ENCODE measurements at places on chromosomes 5 and 9. TPM values are rescaled to one million over a fixed set of nuclear protein-coding genes. Genes with fewer than 3 reads are reported as not detected.

The PCDHGA7 gene
- 1.6 TPM for total RNA-seq

The BHMT gene
- total RNA-seq = 0.36 TPM

The BARHL1 gene
- not detected for total RNA-seq

The PTPA gene
- total RNA-seq = 121 TPM

The TXNDC8 gene
- not detected for total RNA-seq

The ADAMTSL1 gene
- total RNA-seq = 1.5 TPM

The LHFPL2 gene
- total RNA-seq = 3.7 TPM

The SEMA5A gene
- 5.5 TPM for total RNA-seq

DNA sequence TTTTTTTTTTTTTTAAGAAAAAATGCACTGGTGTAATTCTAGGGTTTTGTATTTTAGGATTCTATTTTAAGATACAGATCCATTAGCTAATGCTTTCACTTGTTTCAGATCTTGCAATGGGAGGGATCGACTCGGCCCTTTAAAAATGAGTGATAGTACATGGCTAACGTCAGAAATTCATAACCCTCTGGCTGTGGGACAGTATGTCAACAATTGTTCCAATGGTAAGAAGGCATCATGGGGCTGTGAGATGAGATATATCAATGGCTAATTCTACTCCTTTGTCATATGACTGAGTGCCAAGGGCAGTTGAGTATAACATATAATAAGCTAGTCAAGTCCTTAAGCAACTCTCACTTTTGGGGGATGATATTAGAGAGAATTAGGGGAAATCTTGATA, 4.4 kb downstream of the SETD9 start:
- ATAC-seq = no peak

DNA sequence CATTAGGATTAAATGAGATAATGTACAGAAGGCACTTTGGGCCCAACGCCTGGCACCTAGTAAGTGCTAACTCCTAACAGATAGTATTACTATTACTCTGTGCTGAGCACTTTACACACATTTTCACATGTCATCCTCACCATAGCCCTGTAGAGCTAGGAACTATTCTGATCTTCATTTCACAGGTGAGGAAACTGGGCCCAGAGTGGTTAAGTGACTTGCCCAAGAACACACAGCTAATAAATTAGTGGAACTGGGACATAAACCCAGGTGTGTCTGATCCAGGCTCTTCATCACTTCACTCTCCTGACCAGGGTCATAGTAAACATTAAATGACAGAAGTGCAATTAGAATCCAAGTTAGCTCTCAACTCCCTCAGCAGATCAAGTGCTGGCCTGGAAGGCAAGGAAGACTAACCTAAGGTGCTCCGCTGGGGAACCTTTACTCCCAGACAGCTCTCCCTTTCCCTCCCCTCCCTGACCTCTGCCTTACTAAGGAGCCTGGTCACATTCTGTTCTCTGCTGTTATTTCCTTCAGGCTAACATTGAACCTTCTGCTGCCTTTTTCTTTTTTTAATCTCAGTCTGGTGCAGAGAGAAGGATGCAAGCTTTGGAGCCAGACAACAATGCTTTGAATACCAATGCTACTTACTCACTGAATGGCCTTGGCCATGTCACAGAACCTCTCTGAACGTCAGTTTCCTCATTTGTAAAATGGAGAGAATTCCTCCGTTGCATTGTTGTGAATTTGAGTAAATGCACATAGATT, 4.1 kb upstream of the ADRA1B start:
- ATAC-seq = peak; percentile 12

DNA sequence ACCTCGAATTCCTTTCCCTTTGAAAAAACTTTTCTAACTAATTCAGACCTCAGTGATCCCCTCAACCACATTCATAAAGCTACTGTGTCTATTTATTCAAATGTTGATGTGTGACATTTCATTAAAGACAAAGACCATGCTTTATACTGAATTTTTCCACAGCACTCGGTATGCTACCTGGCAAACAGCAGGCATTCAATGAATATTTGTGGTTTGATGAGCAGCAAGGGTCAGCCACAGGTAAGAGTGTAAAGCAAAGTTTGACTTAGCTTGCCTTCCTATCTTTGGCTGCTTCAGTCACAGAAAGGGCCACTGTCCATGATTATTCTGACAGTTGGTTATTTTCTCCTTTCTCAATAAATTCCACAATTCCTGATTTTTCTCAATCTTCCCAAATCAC, 5.1 kb upstream of the CDC42SE2 start:
- no peak for ATAC-seq

- ATAC-seq = peak; percentile 93
Observed at GRCh38 chr5:52799983-52800393, 12.3 kb downstream of the ITGA1 start.

GRCh38 chr5:78610163-78610583, 38.4 kb downstream of the LHFPL2 start:
- ATAC-seq = no peak

GRCh38 chr5:137186759-137187461, 312.2 kb downstream of the SPOCK1 start:
- ATAC-seq = no peak

DNA sequence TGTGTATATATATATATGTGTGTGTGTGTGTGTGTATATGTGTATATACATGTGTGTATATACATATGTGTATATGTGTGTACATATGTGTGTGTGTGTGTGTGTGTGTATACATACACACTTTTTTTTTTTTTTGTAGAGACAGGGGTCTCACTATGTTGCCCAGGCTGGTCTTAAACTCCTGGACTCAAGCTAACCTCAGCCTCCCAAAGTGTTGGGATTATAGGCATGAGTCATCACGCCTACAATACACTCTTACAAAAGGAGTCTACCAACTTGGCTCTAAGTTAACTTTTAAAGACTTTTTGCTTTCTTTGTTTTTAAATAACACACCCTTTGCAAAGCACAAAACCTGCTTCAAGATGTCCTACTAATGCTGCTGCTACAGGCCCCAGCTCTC, 2.1 kb downstream of the C9orf78 start:
- ATAC-seq = no peak

DNA sequence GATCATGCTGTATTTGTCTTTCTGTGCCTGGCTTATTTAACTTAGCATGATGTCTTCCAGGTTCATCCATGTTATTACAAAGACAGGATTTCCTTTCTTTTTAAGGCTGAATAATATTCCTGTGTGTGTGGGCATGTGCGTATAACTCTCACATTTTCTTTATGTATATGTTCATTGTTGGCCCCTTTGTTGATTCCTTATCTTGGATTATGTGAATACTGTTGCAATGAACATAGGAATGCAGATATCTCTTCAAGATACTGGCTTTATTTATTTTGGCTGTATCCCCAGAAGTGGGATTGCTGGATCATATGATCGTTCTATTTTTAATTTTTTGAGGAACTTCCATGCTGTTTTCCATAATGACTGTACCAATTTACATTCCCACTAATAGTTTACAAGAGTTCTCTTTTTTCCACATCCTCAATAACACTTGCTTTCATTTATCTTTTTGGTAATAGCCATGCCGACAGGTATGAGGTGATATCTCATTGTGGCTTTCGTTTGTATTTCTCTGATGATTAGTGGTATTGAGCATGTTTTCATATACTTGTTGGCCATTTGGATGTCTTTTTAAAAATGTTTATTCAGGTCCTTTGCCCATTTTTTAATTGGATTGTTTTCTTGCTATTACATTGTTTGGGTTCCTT, 38.0 kb downstream of the CREBRF start:
- no peak for ATAC-seq

DNA sequence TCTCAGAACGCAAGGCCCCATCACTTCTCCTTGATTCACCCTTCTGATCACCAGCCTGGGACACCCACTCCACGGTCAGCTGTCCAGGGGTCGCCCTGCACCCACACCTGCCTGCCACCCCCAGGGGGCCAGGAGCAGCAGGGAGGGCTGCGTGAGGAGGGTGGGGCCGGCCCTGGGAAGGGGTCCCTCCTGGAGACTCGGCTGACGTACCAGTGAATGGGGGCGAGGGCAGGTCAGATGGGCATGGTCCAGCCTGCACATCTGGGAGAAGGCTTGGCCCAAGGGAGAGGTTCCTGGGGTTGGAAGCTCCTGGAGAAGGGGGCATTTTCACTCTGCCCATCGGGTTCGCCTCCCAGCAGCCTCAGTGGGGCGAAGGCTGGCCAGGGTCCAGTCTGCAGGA, 21.8 kb upstream of the SARDH start:
- ATAC-seq = peak; percentile 39

- no peak for ATAC-seq
Observed at GRCh38 chr9:20662156-20662555, 21.9 kb upstream of the FOCAD start.

DNA sequence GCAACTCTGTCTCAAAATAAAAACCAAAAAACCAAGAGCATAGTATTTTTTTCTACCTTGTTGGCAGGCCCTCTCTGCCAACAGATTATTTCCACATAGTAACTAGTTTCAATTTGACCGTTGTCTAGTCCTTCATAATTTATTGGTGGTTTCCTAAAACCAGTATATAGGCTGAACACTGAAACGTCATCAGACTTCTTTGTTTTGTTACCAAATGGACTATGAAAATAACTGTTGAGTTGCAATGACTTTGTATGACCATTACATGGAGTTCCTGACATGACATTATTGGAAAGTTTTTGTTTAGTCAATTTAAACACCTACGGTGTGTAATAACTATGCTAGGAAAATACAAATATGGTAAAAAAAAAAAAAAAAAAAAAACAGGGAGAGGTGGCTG, 1.7 kb downstream of the AGGF1 start:
- no peak for ATAC-seq

DNA sequence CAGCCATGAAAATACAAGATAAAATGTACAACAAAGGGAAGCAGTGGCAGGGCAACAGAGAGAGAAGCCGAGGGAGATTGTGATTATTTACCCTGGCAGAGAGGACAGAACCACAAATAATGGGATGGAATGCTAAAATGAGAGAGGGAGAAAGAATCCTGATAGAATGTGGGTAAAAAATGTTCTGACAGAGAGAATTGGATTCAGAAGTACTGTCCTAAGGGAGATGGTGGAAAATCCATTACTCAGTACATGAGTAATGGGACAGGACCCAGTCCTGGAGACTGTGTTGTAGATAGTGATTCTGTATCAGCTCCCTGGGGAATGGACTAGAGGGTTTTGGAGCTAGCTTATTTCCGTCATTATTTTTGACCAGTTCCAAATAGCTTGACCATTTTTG, 831.5 kb downstream of the MAT2B start:
- ATAC-seq = no peak

DNA sequence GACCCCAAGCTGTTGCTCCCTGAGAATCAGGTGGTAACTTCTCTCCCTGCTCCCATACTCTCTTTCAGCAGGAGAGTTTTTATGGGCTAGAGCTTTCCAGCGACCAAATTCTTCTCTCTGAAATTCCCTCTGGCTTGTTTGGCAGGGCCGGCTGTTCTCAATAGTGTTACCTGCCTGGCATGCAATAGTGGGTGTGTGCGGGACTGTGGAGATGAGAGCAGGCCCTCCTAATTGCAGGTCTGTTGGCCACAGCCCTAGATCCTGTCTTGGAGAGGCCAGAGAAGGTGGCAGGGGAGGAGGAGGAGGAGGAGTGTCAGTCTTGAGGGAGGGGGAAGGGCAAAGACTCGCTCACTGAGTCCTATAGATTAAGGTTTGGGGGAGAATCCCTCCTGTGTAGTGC, 29.5 kb downstream of the AQP7 start:
- no peak for ATAC-seq

DNA sequence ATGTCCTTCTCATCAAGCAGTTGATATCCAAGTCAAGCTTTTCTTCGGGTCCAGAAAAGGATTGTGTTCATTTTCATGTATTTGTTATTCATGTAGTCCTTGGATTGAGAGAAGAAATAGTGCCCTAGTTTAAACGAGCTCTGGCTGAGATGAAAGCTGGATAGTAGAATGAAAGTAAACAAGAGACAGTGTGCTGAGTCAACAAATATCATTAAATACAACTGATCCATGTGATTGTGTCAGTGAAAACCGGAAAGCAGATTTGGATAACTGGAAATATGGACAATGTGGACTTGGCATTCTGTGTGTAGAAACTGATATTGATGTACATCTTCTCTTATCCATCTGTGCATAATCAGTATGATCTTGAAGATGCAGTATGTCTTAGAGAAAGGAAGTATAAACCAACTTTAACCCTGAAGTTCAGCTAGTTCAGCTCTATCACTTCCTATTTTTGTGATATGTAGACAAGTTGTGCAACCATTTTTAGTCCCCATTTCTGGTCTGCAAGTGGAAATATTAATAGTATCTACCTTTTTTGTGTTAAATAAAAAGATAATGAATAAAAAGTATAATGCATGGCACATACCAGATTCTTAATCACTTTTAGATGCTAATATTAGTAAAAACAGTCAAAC, 4.4 kb downstream of the MUSK start:
- no peak for ATAC-seq

GRCh38 chr5:126358525-126358924, 64.7 kb upstream of the GRAMD2B start:
- no peak for ATAC-seq

GRCh38 chr5:38835887-38836286, 9.9 kb upstream of the OSMR start:
- no peak for ATAC-seq

DNA sequence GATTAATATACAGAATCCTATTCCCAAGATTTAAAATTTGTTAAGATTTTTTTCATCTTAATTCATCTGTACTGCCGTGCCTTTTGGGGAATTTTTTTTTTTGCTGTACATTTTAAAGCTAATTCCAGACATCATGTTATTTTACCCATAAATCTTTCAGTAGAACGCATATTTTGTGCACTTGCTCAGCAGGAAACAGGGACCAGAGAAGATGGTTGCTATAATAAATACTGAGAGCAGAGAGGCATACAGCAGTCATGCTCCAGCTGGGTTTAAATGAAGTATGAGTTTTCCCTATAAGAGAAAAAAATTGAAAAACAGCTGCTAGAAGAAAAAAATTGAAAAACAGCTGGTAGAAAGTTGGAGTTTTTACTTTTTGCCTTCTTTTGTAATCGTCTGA, 196.9 kb upstream of the PUM3 start:
- no peak for ATAC-seq

- no peak for ATAC-seq
Observed at GRCh38 chr9:107856633-107857032, 367.1 kb upstream of the KLF4 start.

DNA sequence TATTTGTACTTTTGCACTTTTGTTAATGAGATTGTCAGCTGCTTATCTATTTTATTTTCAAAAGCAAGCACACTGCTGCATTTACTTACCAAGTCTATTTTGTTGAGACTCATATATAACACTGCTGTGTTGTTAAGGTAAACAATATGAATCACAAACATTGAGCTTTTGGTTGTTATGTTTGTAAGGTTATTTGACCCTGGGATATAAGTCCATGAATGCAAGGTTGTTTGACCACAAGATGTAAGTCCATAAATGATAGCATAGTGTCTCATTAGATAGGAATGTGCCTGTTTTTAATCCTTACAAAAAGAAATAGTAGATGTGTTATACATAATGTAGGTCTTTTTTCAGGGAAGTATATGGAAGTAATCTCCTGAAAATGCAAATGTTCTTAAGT, 845.9 kb downstream of the CDH9 start:
- ATAC-seq = no peak

- ATAC-seq = no peak
Observed at GRCh38 chr5:163910226-163910625, 404.8 kb downstream of the MAT2B start.

- no peak for ATAC-seq
Observed at GRCh38 chr9:123324767-123325183, 31.2 kb upstream of the CRB2 start.

GRCh38 chr5:139881143-139881733, 85.6 kb downstream of the PSD2 start:
- ATAC-seq = no peak

- peak; percentile 18 for ATAC-seq
Observed at GRCh38 chr5:74570250-74570649, 70.3 kb downstream of the ENC1 start.

GRCh38 chr5:130135506-130135905, 231.2 kb downstream of the CHSY3 start:
- peak; percentile 77 for ATAC-seq

GRCh38 chr9:37302277-37302676, 120.2 kb upstream of the GRHPR start:
- ATAC-seq = peak; percentile 48

Measured in esophagus mucosa (tissue), 1 donor.